Muscle of back (tissue), 13 donors: ENCODE measurements at places on chromosomes 1 and 21. TPM values are rescaled to one million over a fixed set of nuclear protein-coding genes. Genes with fewer than 3 reads are reported as not detected.
A peak's percentile ranks its signal among the peaks of the same experiment; 100 is the strongest.

- DNase-seq, result no peak
These were observed 458.3 kb upstream of the ADAMTS5 start for GRCh38 chr21:27425172-27425571.

DNA sequence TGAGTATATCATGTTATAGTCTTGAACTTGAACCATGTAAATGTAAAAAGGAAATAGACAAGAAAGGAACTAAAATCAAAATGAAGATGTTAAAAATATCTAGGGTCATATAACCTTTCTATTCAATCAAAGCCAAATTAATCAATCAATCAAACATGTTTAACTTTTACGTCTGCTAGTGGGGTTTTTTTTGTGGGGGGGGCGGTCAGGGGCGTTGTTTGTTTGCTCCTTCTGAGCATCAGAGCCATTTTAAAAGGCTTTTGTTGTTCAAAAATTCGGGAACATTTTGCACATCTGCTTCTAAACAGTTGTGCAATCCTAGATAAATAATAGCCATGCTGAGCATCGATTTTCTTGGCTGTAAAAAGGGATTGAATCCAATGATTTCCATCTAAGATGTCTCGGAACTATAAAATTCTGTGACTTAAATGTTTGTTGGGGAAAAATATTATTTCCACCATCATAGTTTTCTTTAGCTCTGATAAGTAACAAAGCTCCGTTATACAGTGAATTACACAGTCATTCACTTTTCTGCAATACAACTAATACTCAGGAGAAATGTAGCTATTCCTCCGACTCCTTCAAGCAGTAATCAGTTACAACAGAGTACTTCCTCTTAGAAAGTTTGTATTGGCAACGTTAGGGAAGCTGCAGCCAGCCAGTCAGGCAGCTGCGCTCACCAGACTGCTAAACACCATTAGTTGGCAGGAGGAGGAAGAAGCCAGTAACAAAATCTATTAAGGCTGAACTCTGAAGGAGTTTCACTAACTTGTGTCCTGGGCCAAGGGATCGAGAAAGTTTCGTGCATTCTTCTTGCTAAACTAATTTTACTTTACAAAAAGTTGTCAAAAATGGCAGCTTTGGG lies 2.2 kb downstream of the SPATA6 start:
- DNase-seq, result peak; percentile 91

DNA sequence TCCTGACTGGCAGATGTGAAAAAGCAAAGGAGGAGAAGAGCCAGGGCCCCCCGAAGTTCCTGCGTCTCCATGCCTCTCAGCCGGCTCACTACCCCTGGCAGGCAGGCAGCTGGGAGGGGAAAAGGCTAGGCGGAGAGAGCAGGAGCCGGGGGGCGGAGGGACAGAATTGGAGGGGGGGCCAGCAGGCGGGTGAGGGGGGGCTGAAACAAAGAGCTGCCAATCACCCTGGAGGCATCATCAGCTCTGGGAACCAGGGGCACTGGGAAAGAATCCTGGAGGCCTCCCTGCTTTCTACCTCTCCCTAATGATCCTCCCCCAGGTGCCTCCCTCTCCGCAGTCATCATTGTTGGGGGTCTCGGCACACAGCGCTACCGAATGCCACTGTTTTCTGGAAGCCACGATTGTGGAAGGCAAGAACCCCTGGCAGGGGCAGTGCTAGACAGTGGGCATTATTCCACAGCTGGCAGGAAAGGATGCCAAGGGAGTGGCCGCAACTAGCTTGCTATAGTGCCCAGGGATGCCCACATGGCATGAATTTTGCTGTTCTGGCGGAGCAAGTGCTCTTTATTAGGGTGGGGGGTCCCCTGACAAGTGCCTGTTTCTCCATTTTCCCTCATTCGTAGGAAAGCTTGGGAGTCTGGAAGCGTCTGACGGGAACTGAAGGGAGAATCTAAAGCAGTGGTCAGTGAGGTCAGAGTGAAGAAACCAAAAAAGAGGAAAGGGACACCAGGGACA lies at the start of gene THBS3:
TSS of gene THBS3 (minus strand) at position 92 of the 735 bp plus-strand sequence. CDS start at position 71, 21 bp downstream.
- DNase-seq, result peak; percentile 56

DNA sequence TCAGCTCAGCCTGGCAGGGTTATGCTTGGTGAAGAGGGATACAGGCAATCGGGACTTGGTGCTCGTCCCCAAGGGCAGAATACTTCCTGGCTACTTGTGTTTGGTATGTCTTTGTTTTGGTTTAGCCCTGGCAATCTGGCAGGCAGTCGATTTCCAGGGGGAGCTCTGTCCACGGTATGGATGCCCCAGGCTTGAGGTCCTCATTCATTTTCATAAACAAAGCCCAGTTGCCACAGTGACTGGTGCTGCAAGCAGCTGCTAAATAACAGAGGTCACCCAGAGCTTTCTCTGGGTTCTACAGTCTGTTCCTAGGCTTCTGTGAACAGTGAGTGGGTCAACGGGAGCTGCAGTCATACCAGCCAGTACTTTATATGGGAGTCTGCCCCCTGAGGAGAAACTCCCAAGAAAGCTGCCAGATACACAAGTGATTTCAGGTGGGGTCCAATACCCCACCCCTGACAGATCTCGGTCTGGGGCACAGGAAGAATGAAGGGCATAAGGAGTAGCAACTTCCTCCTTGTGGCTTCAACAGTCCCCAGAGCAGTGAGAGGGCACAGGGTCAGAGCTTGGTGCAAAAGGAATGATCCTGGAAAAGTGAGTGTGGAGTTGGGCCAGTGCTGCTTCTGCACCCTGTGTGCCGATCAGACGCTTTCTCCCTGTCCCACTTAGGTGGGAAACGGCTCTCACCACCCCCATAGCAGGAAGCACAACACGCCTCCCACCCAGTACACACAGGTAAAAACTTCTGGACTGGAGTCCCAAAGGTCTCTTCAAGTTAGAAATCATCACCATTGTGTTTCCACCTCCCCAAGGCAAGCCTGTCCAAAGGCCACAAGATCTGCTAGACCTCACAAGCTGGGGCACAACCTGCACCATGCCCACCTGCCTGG lies 55.5 kb downstream of the TGFBR3 start:
- peak; percentile 83 for DNase-seq

Gene STYXL2
- 101 TPM for polyA plus RNA-seq

DNA sequence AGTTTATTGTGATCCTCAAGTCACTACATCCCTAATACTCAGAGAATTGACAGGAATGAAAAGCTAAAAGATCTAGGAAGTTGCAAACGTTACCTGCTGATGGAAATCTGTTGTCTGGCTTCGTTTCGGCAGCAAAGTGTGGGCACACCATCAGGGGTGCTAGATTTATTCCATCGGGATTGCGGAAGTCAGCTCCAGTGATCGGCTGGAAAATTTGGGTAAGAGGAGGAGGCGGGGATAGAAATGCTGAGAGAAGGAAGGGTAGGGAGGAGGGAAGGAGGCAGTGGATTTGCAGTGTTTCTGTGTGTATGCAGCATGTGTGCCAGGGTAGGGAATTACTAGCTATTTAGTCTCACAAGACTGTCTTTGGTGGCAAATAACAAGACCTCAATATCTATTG lies at the start of gene CTSK:
TSS of gene CTSK (minus strand) at position 140 of the 400 bp plus-strand sequence. CDS start 1,455 bp downstream, outside the sequence.
- peak; percentile 63 for DNase-seq

- DNase-seq, result no peak
These were observed 4.5 kb downstream of the WNT2B start for GRCh38 chr1:112513112-112513870.

DNA sequence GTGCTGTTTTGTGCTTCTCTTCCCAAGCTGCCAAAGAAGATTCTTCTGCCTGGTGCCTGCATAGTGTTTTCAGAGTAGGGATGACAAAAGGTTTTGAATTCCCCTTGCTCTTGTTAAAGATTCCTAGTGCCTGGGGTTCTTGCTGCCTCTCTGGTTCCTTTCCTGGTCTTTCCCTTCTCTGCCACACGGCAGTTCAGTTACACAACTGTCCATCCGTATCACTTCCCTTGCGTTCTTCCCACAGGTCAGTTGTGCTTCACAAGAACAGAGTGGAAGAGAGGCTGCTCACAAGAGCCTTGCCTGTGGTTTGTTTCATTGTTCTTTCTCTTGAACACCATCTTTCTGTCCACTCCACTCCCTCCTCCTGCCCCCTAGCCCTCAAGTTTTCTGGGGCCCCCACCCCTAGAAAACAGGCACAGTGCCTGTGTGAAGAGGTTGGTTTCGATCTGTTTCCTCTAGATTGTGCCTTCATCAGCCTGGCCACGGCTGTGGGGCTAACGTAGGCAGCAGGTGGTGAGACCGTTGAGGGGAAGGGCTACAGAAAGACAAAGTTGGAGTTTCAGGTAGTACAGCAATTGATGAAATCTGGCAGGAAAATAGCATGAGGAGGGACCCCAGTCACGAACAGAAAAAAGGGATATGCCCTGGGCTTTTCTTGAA lies 5.8 kb downstream of the VASH2 start:
- no peak for DNase-seq

DNA sequence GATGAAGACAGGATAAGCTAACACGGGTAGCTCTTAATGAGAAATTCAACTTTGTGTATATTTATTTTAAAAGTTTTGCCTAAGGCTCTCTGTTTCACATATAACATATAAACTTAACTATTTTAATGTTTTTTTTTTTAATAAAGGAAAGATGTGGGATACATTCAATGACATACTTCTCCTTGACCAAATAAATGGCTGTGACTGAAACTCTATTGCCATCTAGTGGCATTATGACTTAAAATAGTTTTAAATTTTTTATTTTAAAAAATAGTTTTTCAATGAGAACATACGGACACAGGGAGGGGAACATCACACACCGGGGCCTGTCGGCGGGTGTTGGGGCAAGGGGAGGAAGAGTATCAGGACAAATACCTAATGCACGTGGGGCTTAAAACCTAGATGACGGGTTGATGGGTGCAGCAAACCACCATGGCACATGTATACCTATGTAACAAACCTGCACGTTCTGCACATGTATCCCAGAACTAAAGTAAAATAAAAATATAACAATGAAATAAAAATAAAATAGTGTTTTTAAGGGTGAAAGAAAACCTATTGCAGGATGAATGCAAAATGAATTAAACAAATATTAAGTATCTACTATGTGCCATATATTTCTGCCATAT lies 83.4 kb downstream of the LYST start:
- DNase-seq, result peak; percentile 40

DNA sequence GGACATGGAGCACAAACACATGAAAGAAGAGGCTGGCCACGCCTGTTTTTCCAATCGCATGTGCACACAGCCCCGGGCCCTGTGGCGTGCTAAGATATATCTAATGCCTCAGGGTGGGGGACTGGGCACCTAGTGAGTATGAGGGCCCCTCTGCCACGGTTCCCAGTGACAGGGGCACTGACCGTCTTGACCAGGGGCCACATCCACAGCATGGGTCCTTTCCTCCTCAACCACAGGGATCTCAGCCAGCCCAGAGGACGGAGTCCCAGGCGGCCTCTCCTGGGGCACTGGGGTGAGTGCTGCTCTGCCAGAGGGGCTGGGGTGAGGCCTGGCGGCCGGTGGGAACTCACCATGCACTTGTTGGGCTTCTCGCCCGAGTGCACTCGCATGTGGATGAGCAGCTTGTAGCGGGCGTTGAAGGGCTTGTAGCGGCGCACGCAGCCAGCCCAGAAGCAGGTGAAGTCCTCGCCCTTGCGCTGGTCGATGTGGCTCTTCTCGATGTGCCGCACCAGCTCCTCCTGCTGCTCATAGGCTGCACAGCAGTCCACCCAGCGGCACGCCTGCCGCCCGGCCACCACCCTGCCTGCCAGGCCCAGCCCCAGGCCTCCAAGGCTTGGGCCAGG lies 134.7 kb downstream of the DMRTB1 start:
- no peak for DNase-seq

GRCh38 chr21:27555996-27556395 lies 589.1 kb upstream of the ADAMTS5 start:
- no peak for DNase-seq

GRCh38 chr1:198155253-198155652 lies 1.5 kb upstream of the NEK7 start:
- no peak for DNase-seq

Gene SLC9C2
- polyA plus RNA-seq, result not detected

GRCh38 chr1:243715285-243715684 lies 134.8 kb downstream of the AKT3 start:
- DNase-seq, result no peak

- DNase-seq, result peak; percentile 24
These were observed 4.9 kb downstream of the TNFRSF25 start for GRCh38 chr1:6461051-6461530.

GRCh38 chr1:169572187-169572586 lies 14.1 kb downstream of the F5 start:
- no peak for DNase-seq

- DNase-seq, result no peak
These were observed 43.9 kb downstream of the WNT9A start for GRCh38 chr1:227903614-227904501.

Gene ARHGEF2
- polyA plus RNA-seq, result 111 TPM

Gene LCE6A
- polyA plus RNA-seq, result not detected

GRCh38 chr1:63713041-63713440 lies 60.8 kb upstream of the ROR1 start:
- DNase-seq, result no peak

- no peak for DNase-seq
These were observed 66.3 kb downstream of the RAVER2 start for GRCh38 chr1:64811131-64811530.

GRCh38 chr1:42171679-42172266 lies 7.2 kb upstream of the GUCA2A start:
- DNase-seq, result no peak

Gene VAV3
- polyA plus RNA-seq, result 5.3 TPM

DNA sequence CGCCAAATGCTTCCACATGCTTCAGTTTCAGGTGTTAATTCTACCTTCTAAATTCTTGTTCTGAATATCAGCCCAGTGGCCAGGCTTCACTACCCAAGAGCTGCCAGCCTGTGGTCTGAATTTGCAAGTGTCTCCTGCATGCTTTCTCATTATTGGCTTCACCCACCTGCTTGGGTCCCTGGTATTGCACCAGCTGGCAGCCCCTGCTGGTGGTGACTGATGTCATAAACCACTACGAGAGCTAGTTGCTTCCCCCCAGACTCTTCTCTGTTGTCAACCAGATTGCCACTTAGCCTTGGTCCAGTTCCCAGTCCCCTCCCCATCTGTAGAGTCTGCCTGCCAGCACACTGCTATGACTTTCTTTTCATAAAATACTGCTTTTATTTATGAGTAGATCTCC lies 197.7 kb upstream of the DUSP10 start:
- no peak for DNase-seq

- DNase-seq, result no peak
These were observed 29.3 kb downstream of the AK2 start for GRCh38 chr1:33007190-33008050.

DNA sequence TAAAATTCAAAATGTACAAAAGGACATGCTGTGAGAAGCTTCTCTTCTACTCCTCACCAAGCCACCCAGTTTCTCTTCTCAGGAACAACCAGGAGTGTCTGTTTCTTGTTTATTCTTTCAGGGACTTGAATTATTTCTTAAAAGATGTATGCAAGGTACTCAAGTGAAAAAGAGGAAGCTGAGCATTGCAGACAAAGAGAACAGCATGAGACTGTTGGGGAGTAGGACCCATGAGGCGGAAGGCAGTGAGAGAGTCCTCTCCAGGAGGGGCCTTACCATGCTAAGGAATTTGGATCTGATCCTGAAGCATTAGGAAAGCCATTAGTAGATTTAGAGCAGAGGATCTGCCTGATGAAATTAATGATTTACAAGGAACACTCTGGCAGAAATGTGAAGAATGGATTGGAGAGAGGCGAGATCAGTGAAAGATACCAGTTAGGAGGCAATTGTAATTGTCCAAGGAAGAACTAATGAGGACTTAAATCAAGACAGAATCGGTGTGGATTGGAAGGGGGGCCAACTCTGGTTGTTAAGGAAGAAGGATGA lies 14.7 kb upstream of the SSX2IP start:
- no peak for DNase-seq

Gene DAB1
- polyA plus RNA-seq, result 5.5 TPM

GRCh38 chr21:27388825-27389224 lies 421.9 kb upstream of the ADAMTS5 start:
- no peak for DNase-seq

Gene FHAD1
- 1.4 TPM for polyA plus RNA-seq

Gene RPS8
- 3,251 TPM for polyA plus RNA-seq

Gene OR2L8
- not detected for polyA plus RNA-seq

Gene POU3F1
- polyA plus RNA-seq, result 0.40 TPM

GRCh38 chr1:66352792-66353191 lies 181.2 kb upstream of the SGIP1 start:
- DNase-seq, result no peak
